Spinal cord (tissue), 10 donors: ENCODE measurements at places on chromosomes 12 and 14. TPM values are rescaled to one million over a fixed set of nuclear protein-coding genes. Genes with fewer than 3 reads are reported as not detected.

Gene HCFC2
- 19.1 TPM for polyA plus RNA-seq

Gene FAM186B
- 3.4 TPM for polyA plus RNA-seq

Gene OR4E2
- not detected for polyA plus RNA-seq

Gene C12orf50
- polyA plus RNA-seq: 0.24 TPM

Gene GZMB
- not detected for polyA plus RNA-seq

Gene TAS2R30
- polyA plus RNA-seq: 0.19 TPM

Gene DEPDC4
- 2.1 TPM for polyA plus RNA-seq

Gene FAM222A
- polyA plus RNA-seq: 21.9 TPM

Gene TM7SF3
- 108 TPM for polyA plus RNA-seq

Gene RNASE7
- 0.12 TPM for polyA plus RNA-seq
